ENCODE measurements at places on chromosomes 2 and 18. TPM values are rescaled to one million over a fixed set of nuclear protein-coding genes. Genes with fewer than 3 reads are reported as not detected.

GRCh38 chr2:106519767-106520166 is 32.6 kb downstream of the CD8B2 start:
- H3K27ac ChIP-seq, result no peak overlapping the region
- peaks cover 10% of the 10 kb centered on the region for H3K4me1 ChIP-seq
- no peak overlapping the region for H3K4me3 ChIP-seq
- no peaks in the 10 kb centered on the region for H3K36me3 ChIP-seq
- no peaks in the 10 kb centered on the region for H3K27me3 ChIP-seq

- H3K27me3 ChIP-seq, result no peaks in the 10 kb centered on the region
- peak overlapping the region; percentile 20 for H3K27ac ChIP-seq
- no peak overlapping the region for H3K4me3 ChIP-seq
- no peak for DNase-seq
Measured at GRCh38 chr18:9876867-9877654, 8.7 kb upstream of the TXNDC2 start.

The GRB14 gene
- total RNA-seq, result 12.7 TPM

- no peak overlapping the region for H3K27ac ChIP-seq
- DNase-seq, result no peak
- no peak overlapping the region for H3K4me3 ChIP-seq
- no peaks in the 10 kb centered on the region for H3K36me3 ChIP-seq
Measured at GRCh38 chr2:185700883-185701282, 37.7 kb upstream of the FSIP2 start.

The CTIF gene
- total RNA-seq, result 24.5 TPM

The KATNAL2 gene
- 11.3 TPM for total RNA-seq

DNA sequence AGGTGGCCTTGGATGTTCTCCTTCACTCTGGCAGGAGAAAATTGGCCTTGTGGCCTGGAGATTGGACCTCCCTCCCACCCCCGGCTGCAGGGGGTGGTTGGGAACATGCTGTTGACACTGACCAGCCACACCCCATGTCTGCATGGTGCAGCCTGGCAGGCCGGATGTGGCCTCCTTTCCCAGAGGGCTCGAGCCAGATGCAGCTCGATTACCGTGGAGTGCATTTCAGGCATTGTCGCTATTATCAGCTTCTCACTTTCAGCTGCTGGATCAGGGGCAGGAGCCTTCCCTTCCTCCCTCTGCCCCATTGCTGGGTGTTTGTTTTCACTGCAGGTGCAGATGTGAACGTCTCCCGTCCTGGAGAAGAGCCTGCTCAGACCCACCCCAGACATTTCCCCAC is 211.0 kb upstream of the SIX2 start:
- no peaks in the 10 kb centered on the region for H3K36me3 ChIP-seq
- H3K27me3 ChIP-seq, result no peaks in the 10 kb centered on the region
- no peak overlapping the region for H3K4me3 ChIP-seq

GRCh38 chr18:35376393-35376741 is 770 bp downstream of the ZNF396 start:
- H3K36me3 ChIP-seq, result no peaks in the 10 kb centered on the region
- peak overlapping the region; percentile 44 for H3K27ac ChIP-seq
- peak overlapping the region; percentile 92 for H3K4me3 ChIP-seq
- peaks cover 4% of the 10 kb centered on the region for H3K4me1 ChIP-seq
- no peaks in the 10 kb centered on the region for H3K27me3 ChIP-seq
- DNase-seq, result peak; percentile 17

The NEB gene
- total RNA-seq, result 5.1 TPM

DNA sequence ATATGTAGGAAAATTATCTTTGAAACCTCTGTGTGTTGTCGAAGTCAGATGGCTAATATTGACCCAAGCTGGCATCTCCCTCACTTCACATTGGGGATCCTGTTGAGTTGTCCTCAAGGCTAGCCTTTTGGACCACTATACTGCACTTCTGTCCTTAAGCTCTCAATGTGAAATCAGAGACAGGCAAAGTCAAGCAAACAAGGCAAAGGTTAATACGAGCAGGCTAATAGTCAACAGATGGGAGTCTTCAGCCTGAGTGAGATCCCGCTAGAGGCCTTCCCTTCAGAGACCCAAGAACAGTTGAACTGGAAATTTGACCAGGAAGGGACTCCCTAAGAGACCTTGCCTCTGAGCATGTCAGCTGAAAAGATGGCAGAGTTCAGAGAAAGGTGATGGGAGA is 475.4 kb downstream of the PARD3B start:
- DNase-seq, result no peak
- H3K4me3 ChIP-seq, result no peak overlapping the region
- H3K36me3 ChIP-seq, result no peaks in the 10 kb centered on the region
- H3K27ac ChIP-seq, result no peak overlapping the region
- no peaks in the 10 kb centered on the region for H3K27me3 ChIP-seq
- no peaks in the 10 kb centered on the region for H3K4me1 ChIP-seq

- no peak for DNase-seq
- no peak overlapping the region for H3K27ac ChIP-seq
- H3K4me1 ChIP-seq, result no peaks in the 10 kb centered on the region
- no peaks in the 10 kb centered on the region for H3K36me3 ChIP-seq
Measured at GRCh38 chr2:170013802-170014551, 164.0 kb upstream of the MYO3B start.

- DNase-seq, result no peak
- H3K4me3 ChIP-seq, result no peak overlapping the region
- H3K36me3 ChIP-seq, result no peaks in the 10 kb centered on the region
- H3K27ac ChIP-seq, result no peak overlapping the region
- H3K4me1 ChIP-seq, result no peaks in the 10 kb centered on the region
Measured at GRCh38 chr2:13030606-13031005, 313.9 kb downstream of the TRIB2 start.

GRCh38 chr2:168015274-168015953 is 232.0 kb downstream of the STK39 start:
- no peak for DNase-seq
- H3K36me3 ChIP-seq, result no peaks in the 10 kb centered on the region
- no peaks in the 10 kb centered on the region for H3K27me3 ChIP-seq

DNA sequence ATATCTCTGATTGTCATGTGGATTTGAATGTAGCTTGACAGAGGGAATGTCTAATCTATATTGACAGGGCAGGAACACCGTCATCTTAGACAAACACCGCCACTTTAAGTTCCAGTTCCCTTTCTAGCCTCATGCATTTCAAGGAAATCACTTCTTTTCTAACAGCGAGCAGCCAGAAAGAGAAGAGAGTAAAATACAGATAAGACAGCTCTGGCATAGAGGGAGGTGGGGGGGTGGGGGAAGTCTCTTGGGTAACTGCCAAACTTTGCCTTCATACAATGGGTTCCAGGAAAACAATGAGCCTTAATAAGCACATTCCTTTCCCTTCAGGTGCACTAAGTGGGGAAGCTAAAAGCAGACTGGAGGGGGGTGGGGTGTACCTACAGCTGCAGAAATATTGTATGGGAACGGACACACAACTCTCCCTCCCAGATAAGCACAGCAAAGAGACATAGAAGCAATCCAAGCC is 37.2 kb downstream of the CASP10 start:
- H3K27ac ChIP-seq, result no peak overlapping the region
- H3K4me3 ChIP-seq, result no peak overlapping the region
- H3K27me3 ChIP-seq, result no peaks in the 10 kb centered on the region
- DNase-seq, result peak; percentile 66

- H3K4me1 ChIP-seq, result peaks cover 7% of the 10 kb centered on the region
- no peak for DNase-seq
- H3K27ac ChIP-seq, result no peak overlapping the region
- H3K4me3 ChIP-seq, result peak overlapping the region; percentile 66
Measured at GRCh38 chr18:54358495-54359040, 862 bp downstream of the C18orf54 start.

The IGFBP2 gene
- total RNA-seq, result 45.0 TPM

DNA sequence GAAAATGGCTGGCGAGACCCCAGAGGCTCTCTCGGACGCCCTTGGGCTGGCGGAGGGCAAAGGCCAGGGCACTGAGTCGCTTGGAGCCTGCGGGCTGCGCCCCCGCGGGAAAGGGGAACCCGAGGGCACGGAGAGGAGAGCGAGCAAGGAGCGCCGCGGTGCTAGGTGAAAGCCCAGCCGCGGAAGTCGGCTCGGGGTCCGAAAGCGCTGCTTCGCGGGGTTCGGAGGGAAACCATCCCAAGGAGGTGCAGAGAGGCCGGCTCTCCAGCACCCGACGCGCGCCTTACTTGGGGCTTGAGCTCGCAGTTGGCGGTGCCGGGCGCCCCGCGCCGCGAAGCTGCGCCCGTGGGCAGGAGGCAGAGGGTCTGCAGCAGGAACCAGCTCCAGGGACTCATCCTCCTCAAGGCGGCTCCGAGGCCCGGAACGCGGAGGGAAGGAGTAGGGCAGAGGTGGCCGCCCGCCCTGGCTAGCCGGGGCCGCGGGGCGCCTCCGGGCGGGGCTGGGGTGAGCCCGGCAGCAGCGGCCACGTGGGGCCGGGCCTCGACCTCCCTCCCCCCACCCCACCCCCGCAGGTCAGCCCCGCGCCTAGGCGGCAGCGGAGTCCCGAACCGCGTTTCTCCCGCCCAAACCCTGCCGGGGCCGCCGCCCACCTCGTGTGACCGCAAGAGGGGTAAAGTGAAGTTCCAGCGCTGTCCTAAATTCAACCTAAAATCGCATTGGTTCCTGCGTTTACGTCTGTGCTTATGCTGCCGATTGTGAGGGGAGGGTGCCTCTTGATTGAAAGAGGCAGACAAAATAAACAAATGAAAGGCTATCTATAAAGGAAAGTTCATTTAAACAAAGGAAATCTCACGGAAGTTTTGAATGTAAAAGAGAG is at the start of gene TRABD2A:
TSS of gene TRABD2A (minus strand) at position 440 of the 877 bp plus-strand sequence. CDS start at position 395, 45 bp downstream.
- H3K4me3 ChIP-seq, result peak within 1 kb of the TSS; percentile 10
- DNase-seq, result no peak

- no peaks in the 10 kb centered on the region for H3K36me3 ChIP-seq
- no peak overlapping the region for H3K27ac ChIP-seq
- H3K4me3 ChIP-seq, result no peak overlapping the region
Measured at GRCh38 chr18:37985126-37985525, 419.5 kb upstream of the CELF4 start.

DNA sequence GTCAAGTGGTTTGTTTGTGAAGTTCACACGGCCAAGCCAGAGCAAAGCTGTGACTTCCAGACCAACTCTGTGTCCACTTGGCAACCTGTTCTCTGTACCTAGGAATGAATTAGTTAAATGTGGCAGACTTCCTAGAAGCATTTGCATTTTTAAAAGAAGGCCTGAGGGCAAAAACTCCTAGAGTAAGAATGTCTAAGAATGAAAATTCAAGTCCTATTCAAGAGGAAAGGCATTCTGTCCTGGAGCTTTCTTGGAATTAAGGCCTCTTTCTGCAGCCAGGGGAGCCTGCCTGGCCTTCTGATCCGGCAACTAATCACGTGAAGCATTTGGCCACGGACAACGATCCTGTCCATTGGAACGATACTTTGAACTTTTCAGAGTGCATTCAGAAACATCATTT is 155.0 kb downstream of the SETBP1 start:
- no peaks in the 10 kb centered on the region for H3K27me3 ChIP-seq
- H3K27ac ChIP-seq, result peak overlapping the region; percentile 56
- H3K36me3 ChIP-seq, result no peaks in the 10 kb centered on the region
- no peak overlapping the region for H3K4me3 ChIP-seq

- H3K27me3 ChIP-seq, result no peaks in the 10 kb centered on the region
- H3K4me1 ChIP-seq, result no peaks in the 10 kb centered on the region
- no peak overlapping the region for H3K27ac ChIP-seq
- H3K4me3 ChIP-seq, result no peak overlapping the region
- H3K36me3 ChIP-seq, result no peaks in the 10 kb centered on the region
- DNase-seq, result no peak
Measured at GRCh38 chr2:183809404-183809803, 685.2 kb downstream of the NUP35 start.

- no peak overlapping the region for H3K4me3 ChIP-seq
- H3K36me3 ChIP-seq, result no peaks in the 10 kb centered on the region
- no peaks in the 10 kb centered on the region for H3K4me1 ChIP-seq
- no peaks in the 10 kb centered on the region for H3K27me3 ChIP-seq
- no peak for DNase-seq
- no peak overlapping the region for H3K27ac ChIP-seq
Measured at GRCh38 chr2:232900811-232901735, 31.0 kb downstream of the SNORC start.

- no peak for DNase-seq
- peaks cover 13% of the 10 kb centered on the region for H3K36me3 ChIP-seq
- no peak overlapping the region for H3K27ac ChIP-seq
- no peaks in the 10 kb centered on the region for H3K27me3 ChIP-seq
- H3K4me3 ChIP-seq, result no peak overlapping the region
Measured at GRCh38 chr2:69917852-69918251, 2.9 kb downstream of the MXD1 start.

The SLC11A1 gene
- 14.5 TPM for total RNA-seq

DNA sequence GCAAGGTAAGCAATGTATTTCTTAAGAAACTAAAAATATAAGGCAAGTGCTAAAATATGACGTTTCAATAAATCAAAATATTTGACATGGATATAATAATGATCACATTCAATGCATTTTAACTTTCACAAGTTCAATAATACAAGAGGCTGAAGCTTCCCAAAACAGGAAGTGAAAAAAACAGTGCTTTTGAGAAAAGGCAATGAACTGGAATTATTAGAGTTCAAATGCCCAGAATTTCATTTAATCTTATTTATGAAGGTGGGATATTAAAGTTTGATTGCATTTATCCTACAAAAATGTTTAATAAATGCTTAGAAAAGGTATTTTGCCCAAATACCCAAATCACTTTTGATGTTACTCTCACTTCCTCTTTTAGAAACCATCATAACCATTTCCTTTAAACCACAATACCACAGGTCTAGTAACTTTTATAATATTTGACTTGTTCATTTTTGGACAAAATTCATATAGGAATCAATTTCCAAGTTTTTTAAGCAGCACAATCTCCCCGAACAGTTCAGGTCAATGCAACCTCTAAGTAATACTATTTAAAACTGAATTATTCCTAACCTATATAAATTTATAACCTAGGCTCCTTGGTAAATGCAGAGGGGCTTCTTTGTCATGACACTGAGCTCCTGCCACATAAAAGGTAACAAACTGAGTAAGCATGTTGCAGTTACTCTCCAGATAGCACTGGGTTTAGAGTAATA is 2.1 kb downstream of the NCKAP1 start:
- H3K27ac ChIP-seq, result peak overlapping the region; percentile 99
- peaks cover 45% of the 10 kb centered on the region for H3K4me1 ChIP-seq
- H3K36me3 ChIP-seq, result no peaks in the 10 kb centered on the region
- DNase-seq, result no peak

GRCh38 chr2:213306316-213306942 is 22.2 kb downstream of the SPAG16 start:
- H3K4me3 ChIP-seq, result no peak overlapping the region
- H3K27me3 ChIP-seq, result no peaks in the 10 kb centered on the region
- H3K36me3 ChIP-seq, result peaks cover 12% of the 10 kb centered on the region
- H3K27ac ChIP-seq, result no peak overlapping the region
- peak; percentile 57 for DNase-seq

The SIX3 gene
- not detected for total RNA-seq

The DCDC2C gene
- total RNA-seq, result 0.89 TPM

- no peaks in the 10 kb centered on the region for H3K36me3 ChIP-seq
- no peaks in the 10 kb centered on the region for H3K27me3 ChIP-seq
- DNase-seq, result no peak
- no peak overlapping the region for H3K27ac ChIP-seq
Measured at GRCh38 chr2:200593905-200594304, 8.1 kb downstream of the AOX1 start.

The LOXHD1 gene
- total RNA-seq, result 0.27 TPM
